HFF-Myc (cell line): ENCODE measurements at places on chromosomes 1 and 21.

DNA sequence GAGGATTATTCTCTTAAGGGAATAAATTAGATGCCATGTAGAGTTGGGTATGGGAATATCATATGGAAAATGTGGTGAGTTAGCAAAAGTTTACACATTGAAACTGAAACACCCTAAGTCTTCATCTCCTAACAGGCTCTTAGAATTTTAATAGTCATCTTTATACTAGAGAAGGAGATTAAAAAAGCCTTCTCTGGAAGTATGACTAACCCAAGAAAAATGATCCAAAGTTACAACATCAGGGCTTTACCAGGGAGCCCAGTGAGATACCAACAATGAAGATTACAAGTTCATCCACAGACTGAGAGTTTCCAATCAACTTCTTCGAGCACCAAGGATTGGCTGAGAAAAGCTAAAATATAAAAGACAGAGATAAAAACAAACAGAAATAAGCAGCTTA lies 70.0 kb upstream of the KIAA0040 start:
- no peak for DNase-seq

GRCh38 chr1:192884241-192884640 lies 75.4 kb downstream of the RGS2 start:
- DNase-seq, result no peak

GRCh38 chr1:184790642-184791549 lies 36.2 kb upstream of the EDEM3 start:
- peak; percentile 40 for DNase-seq

GRCh38 chr21:30434033-30434631 lies 4.1 kb downstream of the KRTAP13-4 start:
- peak; percentile 2 for DNase-seq

DNA sequence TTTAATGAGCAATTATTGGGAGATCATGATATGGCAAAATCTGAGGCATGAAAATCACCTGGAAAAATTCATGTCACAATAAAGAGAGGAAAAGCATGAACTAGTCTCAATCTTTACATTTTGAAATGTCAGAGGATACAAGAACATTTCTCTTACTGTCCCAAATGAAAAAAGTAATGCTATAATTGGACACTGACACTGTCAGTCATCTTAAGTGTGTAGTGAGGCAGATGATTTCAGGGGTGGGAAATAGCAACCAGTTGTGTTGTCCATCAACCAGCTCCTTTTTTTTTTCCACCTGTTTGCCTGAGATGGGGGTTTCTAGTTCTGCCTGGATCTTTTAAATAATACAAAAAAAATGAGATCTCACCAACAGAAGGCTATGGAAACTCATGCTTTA lies 646.2 kb downstream of the KCNT2 start:
- no peak for DNase-seq

DNA sequence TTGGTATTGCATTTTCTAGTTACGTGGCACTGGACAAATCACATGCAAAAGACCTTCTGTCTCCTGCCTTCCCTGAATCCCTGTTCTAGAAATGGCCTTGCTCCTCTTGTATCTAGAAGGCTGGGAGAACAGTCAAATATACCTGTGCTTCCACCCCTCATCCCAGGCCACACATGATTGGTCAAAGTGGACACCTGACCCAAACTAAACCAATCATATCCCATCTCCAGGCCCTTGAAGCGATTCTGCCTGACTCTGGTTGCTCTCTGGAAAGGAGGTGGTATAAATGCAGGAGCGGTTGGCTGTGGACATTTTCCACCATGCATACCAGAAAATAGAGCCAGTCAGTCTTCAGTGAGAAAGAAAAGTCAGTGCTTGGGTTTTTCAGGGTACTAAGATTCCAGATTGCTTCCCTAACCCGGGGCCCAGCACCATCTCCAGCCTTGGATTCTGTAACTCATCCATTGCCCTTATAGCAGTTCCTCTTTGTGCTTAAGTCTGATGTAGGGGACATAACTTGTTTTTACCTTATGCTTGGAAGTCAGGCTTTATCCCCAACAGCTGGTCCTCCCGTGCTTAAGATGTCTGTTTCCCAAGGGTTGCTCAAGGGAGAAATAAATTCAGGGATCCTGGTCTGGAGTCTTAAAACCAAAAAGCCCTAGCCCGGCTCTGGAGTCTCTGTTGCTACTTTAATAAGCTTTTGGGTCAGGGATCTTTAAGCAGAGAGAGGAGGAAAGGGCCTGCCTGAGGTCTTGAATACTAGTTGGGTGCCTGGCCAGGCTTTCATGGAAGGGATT lies 7.7 kb upstream of the PHC2 start:
- DNase-seq, result no peak

DNA sequence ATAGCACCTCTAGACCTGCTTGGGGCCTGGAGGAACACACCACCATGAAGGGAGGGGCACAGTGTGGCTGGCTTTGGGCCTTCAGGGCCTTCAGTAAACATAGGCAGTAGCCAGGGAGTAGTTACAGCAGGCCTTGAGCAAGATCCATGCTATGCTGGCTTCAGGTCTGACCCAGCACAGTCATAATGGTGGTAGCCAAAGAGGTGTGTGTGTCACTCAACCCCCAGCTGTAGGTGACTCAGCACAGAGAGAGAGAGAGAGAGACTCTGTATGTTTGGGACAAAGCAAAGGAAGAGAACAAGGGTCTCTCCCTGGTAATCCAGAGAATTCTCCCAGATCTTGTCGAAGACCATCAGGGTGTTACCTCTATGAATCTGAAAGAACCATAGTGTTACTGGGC lies 250.5 kb upstream of the PKN2 start:
- DNase-seq, result no peak

DNA sequence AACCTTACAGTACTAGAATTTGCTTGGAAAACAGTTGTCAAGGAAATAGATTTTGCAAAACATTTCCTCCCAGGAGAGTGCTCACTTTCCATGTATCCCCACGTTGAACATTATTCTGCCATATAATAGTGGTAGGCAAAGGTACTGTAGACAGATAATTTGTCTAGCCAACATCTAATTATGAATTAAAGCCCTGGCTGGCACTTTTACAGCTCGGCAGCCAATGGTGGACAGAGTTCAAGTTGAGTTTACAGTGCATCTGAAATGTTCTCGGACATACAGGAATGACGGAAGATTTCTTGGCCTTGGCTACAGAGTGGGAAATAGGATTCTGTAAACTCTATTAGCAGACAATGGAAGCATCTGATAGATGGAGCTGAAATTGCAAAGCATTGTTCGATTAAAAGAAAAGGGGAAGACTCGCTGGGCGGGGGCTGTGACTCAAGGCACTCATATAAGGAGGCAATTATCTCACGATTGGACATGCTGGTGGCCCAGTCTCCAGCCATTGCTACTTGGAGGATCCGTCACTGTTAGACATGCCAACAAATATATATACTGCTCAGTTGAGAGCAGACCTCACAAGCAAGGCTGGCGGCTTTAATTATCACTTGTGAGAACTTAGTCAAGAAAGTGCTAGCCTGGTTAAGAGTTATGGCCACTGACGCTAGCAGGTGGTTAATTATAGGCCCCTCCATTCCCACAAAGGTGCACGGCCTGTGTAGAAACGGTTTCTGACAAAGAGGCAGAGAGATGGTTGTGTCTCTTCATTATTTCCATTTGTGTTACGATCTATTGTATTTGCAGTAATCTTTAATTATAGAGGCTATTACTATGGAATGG lies 48.0 kb downstream of the MAN1C1 start:
- DNase-seq, result no peak

DNA sequence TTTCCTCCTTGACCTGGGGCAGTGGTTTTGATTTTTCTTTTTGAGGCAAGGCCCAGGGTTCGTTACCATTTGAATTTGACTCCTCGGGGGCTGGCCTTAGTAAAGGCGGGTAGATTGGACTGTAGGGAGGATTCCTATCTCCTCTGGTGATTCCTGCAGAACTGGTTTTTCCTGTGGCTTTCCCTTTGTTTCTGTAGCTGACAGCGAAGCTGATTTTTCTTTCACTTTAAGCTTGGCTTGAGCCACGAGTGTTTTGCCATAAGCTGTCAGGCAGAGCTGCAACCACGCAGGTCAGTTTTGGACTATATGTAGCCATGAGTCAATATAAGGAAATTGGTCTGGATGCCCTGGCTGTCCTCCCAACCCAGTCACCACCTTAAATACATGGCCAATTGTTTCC lies 28.7 kb upstream of the KCNJ15 start:
- DNase-seq, result no peak

GRCh38 chr1:207962716-207963426 lies 51.9 kb upstream of the CD34 start:
- DNase-seq, result no peak

DNA sequence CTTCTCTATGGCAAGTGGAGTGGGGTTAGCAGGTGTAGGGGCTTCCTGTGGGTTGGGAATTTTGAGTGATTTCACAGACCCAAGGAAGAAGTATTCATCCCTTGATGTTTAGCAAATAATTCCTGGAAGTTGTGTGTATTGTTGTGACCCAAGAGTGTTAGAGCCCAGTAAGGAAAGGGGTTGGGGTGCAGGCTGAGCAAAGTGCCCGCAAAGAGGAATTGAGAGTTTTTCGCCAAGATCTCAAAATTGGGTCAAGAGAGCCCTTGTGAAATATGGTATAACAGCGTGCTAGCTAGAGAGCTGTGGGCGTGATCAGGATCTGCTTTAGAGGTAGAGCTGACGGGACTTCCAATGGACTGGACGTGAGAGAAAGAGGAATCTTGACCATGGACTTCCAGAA lies 73.0 kb upstream of the LAPTM5 start:
- DNase-seq, result no peak

GRCh38 chr1:38766125-38766524 lies 93.4 kb downstream of the RRAGC start:
- DNase-seq, result no peak

DNA sequence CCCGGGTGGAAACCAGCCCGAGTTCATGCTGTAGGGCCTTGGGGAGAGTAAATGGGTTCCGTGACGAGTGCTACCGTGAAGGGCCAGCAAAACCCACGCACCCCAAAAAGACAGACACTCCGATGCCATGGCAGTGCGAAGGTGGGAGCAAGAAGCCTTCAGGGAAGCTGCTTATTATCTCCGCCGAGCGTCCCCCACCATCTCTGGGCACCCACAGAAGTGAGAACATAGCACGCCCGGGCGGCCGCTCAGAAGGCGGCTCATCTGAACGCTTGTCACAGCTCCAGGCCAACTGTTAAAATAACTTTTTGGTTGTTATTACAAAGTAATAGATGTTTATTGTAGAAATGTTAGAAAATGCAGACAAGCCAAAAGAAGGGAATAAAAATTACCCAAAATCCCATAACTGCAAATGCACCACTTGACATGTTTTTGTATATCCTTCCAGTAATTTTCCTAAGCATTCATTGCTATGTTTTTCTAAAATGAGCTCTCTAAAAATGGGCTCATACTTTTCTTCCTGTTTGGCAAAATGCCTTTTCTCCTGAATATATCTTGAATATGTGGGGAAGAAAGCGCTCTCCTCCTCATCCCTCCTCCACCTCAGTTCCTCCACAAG lies 234.9 kb downstream of the NPHP4 start:
- DNase-seq, result no peak
